Mammary epithelial cell (primary cell): ENCODE measurements at places on chromosomes 2 and 18. TPM values are rescaled to one million over a fixed set of nuclear protein-coding genes. Genes with fewer than 3 reads are reported as not detected.

APOB gene
- polyA plus RNA-seq, result not detected

CROCC2 gene
- not detected for polyA plus RNA-seq

SIX2 gene
- 0.02 TPM for polyA plus RNA-seq

CRYBA2 gene
- polyA plus RNA-seq, result 0.12 TPM

DLX1 gene
- polyA plus RNA-seq, result 0.52 TPM

EMILIN1 gene
- 0.17 TPM for polyA plus RNA-seq

CYS1 gene
- 0.26 TPM for polyA plus RNA-seq

TMEM163 gene
- 0.14 TPM for polyA plus RNA-seq

FOXD4L1 gene
- polyA plus RNA-seq, result 0.10 TPM

HOXD4 gene
- polyA plus RNA-seq, result not detected

SERPINB3 gene
- 12.3 TPM for polyA plus RNA-seq

ACMSD gene
- polyA plus RNA-seq, result not detected

ABCG5 gene
- not detected for polyA plus RNA-seq

BOLL gene
- not detected for polyA plus RNA-seq

MARCO gene
- polyA plus RNA-seq, result 0.07 TPM

SLC9A4 gene
- not detected for polyA plus RNA-seq

TGIF1 gene
- polyA plus RNA-seq, result 150 TPM

RPRM gene
- polyA plus RNA-seq, result not detected

MYOM1 gene
- 0.08 TPM for polyA plus RNA-seq

TRAF3IP1 gene
- polyA plus RNA-seq, result 4.9 TPM

CELF4 gene
- not detected for polyA plus RNA-seq

CD28 gene
- polyA plus RNA-seq, result not detected

IL36G gene
- polyA plus RNA-seq, result 1.4 TPM

IL36RN gene
- 0.46 TPM for polyA plus RNA-seq

ANO7 gene
- polyA plus RNA-seq, result 1.5 TPM

AFF3 gene
- 0.01 TPM for polyA plus RNA-seq

CCDC141 gene
- 0.01 TPM for polyA plus RNA-seq

NMUR1 gene
- polyA plus RNA-seq, result not detected

RTP5 gene
- not detected for polyA plus RNA-seq

LIMS3 gene
- polyA plus RNA-seq, result 0.43 TPM

GULP1 gene
- 11.0 TPM for polyA plus RNA-seq

L3MBTL4 gene
- polyA plus RNA-seq, result not detected

UGT1A7 gene
- not detected for polyA plus RNA-seq

YPEL5 gene
- polyA plus RNA-seq, result 30.4 TPM

ACAA2 gene
- 20.8 TPM for polyA plus RNA-seq

MYO7B gene
- not detected for polyA plus RNA-seq

HAAO gene
- not detected for polyA plus RNA-seq
